ENCODE measurements at places on chromosomes 4 and X.

GRCh38 chrX:22559506-22559905 is 286.8 kb downstream of the CBLL2 start:
- DNase-seq: no peak

DNA sequence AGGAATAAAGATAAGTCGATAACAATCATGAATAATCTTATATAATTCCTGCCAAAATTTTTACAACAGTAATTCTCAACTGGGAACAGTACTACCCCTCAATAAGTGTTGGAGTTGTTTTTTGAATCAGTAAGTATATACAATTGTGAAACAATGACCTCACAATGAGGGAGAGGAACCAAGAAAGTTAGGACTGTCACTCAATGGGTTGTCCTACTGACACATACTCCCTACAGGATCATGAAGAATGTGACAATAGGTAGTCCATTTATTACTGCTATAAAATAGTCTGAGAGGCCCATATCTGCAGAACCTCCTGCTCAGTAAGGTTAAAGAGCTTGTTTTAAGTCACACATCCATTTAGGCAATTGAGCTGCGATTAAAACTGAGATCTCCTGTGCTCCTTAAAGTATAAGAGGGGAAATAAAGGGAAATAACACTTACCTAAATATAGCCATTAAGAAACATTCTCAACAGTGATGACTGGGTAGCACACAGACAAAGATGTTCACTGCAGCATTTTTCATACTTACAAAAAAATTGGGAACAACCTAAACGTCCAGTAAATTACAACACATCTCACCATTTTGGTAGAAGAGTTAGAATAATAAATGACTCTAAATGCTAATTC is 26.2 kb downstream of the FBXW7 start:
- DNase-seq: no peak

GRCh38 chr4:174749091-174749490 is 80.0 kb downstream of the GLRA3 start:
- no peak for DNase-seq

GRCh38 chrX:150150076-150150779 is 211.9 kb upstream of the EOLA2 start:
- no peak for DNase-seq

- no peak for DNase-seq
Measured at GRCh38 chrX:71182871-71183270, 38.2 kb downstream of the NLGN3 start.

- DNase-seq: no peak
Measured at GRCh38 chr4:519885-520682, 21.1 kb downstream of the PIGG start.

- no peak for DNase-seq
Measured at GRCh38 chrX:13059637-13060499, 15.4 kb upstream of the FAM9C start.

DNA sequence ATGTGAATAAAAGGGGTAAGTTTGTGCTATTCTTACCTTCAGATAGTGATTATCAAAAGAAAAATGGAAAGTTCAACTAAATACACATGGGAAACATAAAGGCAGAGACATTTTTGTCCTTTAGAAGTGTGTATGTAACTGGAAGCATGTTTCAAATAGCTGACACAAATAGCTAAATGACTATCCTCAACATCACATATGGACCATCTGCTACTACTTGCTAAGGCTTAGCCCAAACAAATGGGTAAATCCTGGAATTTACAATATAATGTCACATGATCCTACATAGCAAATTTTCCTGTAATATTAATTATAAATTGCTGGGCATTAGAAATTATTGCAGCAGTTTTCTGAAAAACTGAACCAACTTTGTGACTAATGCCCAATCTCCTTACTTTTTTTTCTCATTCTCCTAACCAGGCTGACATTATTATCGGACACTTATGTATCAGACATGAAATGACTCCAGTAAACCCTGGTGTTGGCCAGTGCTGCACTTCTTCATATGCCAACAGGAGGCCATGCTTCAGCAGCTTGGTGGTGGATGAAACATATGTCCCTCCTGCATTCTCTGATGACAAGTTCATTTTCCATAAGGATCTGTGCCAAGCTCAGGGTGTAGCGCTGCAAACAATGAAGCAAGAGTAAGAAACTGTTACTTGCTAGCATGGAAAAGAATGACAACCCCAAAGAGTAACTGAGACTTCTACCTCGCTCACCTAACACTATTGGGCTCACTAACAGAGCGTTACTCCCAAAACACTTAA is 16.1 kb downstream of the AFP start:
- no peak for DNase-seq

DNA sequence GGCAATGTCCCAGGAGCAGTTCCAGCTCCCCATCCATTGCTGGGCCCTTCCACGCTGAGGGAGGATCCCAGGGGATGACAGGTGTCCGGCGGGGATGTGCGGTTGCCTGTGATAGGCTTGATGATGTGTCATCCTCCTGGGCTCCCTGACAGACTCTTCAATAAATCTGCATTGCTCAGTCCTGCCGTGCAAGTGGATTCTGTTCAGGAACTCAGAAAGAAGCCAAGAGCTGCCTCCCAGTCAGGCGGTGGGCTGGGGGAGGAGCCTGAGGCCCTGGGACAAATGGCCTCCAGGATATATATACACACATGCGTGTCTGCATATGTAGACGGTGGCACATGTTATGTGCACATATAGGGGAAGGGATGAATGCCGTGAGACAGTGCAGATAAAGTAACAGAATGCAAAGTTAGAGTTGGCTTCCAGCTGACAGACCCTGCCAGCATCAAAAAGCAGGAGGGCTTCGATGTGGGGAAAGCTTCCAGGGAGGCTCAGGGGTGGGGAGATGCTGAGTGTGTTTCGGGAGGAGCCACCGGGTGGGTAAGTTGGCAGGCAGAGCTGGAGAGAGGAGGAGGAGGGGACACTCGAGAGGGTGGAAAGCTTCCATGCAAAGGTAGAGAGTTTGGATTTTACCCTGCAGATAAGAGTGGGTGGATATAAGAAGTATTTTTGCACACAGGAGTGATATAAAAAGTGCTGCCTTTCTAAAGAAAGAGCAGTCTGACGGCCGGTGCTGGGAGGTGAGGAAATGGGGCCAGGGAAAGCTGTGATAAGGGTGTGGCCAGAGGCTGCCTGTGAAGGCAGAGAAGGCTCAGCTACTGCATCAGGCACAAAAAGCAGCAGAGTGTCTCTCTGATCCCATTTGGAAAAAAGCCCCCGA is 28.5 kb upstream of the CRMP1 start:
- DNase-seq: no peak

GRCh38 chr4:151420250-151420807 is 11.4 kb downstream of the FHIP1A start:
- DNase-seq: no peak

- DNase-seq: no peak
Measured at GRCh38 chrX:69466546-69466945, 37.6 kb upstream of the NALF2 start.

DNA sequence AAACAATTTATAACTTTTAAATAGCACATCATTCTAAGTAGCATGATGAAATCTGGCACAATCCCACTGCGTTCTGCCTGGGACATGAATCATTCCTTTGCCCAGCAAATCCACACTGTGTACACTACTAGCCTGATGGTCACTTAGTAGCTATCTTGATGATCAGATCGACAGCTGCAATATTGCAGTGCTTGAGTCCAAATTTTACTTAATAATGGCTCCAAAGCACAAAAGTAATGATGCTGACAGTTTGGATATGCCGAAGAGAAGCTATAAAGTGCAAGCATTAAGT is 86.6 kb upstream of the NPNT start:
- DNase-seq: no peak

DNA sequence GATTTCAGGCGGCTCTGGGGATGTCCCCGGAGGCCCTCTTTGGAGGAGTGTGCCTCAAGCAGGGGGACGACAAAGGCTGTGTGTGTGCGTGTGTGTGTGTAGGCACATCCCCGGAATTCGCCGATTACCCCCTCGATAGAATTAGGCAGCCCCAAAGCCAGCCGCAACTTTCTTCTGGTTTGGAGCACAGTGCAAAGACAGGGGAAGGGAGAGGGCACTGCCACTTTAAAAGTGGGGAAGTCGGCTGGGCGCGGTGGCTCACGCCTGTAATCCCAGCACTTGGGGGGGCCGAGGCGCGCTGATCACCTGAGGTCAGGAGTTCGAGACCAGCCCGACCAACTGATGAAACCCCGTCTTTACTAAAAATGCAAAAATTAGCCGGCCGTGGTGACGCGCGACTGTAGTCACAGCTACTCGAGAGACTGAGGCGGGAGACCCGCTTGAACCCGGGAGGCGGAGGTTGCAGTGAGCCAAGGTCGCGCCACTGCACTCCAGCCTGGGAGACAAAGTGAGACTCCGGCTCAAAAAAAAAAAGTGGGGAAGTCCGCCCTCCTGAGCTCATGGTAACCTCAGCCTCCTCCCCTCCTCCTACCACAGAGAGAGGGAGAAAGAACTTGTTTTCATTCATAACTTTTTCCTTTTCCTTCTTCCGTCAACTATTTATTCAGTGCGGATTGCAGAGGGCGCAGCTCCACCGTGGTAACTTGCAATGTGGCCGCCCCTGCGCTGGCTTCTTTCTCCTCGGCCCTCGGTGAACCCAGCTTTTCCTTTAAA is 2.4 kb downstream of the SPRY1 start:
- peak; percentile 63 for DNase-seq

- DNase-seq: no peak
Measured at GRCh38 chr4:128155874-128156456, 94.9 kb downstream of the LARP1B start.

DNA sequence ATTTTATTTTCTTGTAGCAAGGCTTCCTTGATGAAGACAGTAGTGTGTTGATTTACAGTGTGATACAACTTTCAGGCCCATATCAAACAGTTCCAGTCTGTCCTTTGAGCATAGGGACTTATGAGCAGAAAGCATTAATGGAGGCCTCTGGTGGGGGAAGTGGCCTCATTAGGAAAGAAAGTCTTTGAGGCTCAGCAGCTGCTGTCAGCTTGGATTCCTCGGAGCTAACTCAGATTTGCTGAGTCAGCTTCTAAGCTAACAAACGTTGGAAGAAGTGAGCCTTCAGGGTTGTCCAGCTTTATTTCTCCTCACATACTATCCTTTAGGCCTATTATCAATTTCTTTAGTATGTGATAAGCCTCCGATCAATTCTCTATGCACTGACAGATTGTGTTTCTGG is 15.8 kb upstream of the SFRP2 start:
- DNase-seq: no peak

DNA sequence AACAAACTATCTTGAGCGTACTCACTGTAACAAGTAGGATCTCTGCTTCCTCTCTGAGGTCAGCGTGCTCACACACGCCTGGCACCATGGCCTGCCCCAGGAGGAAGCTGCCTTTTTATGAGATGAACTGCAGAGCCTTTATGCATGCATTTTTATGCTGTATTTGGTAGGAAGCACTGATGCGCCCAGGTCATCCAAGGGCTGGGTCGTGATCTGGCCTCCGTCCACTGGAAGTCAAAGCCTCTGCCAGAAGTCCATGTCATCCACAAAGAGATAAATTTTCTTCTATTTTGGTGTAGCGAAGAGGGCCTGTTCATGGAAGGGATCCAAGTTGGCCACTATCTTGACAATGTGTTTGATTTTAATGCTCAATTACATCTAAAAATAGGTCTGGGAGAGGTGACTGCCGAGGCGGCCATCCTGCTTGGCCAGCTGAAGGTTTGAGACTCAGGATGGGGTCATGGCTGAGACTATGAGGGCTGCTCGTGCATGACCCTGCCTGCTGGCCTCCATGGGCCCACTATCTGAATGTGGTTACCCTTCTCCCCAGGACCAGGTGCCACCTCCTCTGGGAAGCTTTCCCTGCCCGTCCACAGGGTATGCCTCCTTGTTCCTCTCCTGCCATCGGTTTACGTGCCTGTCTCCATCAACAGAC is 50.3 kb downstream of the HTRA3 start:
- peak; percentile 9 for DNase-seq

DNA sequence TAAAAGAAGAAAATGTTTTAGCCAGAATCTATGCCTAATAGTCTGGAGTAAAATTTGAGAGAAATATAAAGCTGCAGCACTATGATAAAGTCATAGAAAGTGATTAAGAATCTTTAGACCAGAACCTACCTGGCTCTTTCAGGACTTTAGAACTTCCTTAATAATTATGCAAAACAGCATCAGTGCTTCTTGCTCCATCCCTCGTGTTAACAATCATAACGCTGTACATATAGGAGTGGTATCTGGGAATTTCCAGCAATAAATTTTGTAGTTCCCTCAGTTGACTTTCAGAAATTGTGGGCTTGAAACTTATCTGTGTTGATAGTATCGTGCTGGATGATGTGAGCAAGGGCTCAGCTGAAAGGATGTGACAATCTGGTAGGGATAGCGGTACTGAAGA is 102.1 kb upstream of the RASGEF1B start:
- DNase-seq: no peak
